ENCODE measurements at places on chromosomes 7 and 10.

GRCh38 chr10:8221451-8221850 lies 167.0 kb downstream of the GATA3 start:
- DNase-seq: no peak

DNA sequence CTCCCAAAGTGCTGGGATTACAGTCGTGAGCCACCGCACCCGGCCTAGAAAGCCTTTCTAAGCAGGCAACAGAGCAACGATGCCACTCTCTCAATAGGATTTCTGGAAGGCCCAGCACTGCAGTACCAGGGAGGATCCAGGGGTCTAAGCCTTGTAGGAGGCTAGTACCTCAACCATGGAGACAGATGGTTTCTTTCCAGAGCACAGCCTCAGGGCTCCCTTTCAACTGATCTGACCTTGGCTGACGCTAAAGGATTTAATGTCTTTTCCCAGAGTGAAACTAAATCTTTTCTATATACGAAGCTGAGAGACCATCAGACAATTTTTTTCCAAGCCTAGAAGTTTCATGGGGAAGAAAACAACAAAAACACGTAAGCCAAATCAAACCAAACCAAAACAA lies 78.0 kb downstream of the WDR11 start:
- no peak for DNase-seq

DNA sequence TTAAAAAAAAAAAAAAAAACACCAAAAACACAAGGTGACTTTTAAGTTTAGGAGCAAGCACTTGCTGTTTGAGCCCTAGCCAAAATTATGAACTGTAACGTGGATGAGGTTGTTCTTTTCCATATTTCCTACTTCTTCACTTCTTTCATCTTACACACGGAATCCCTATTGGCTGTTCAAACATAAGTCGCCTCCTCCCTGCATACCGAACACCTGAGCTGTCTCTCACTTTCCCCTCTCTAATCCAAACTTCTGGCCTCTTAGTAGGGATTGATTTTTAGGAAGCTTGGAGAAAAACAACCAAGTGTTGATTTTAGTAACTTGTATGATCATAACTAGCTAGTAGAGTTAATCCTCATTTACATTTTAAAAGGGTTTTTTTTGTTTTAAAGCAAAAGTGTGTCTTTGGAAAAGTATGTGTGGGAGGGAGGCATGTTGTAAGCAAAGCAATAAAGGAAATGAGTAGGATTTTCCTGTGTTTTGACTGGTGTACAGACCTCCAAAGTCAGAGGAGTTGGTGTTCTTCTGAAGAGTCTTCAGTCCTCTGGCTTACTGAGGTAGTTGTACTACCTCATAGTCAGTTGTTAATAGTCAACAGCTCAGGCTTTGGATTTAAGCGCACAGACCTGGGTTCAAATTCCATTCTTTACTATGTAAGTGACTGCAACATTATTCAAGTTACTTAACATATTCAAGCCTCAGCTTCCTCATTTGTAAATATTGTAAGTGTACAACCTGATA lies 39.3 kb downstream of the RABGEF1 start:
- DNase-seq: no peak

GRCh38 chr7:56040730-56041129 lies 10.5 kb downstream of the PSPH start:
- no peak for DNase-seq

- DNase-seq: no peak
Measured at GRCh38 chr7:66265566-66265965, 60.4 kb downstream of the TPST1 start.
